GM18507 (cell line): ENCODE measurements at places on chromosomes 6 and 20.

GRCh38 chr6:2184700-2185455 lies 60.5 kb downstream of the GMDS start:
- DNase-seq = no peak

GRCh38 chr6:99521633-99522151 lies 6.5 kb upstream of the USP45 start:
- DNase-seq = peak; percentile 4

DNA sequence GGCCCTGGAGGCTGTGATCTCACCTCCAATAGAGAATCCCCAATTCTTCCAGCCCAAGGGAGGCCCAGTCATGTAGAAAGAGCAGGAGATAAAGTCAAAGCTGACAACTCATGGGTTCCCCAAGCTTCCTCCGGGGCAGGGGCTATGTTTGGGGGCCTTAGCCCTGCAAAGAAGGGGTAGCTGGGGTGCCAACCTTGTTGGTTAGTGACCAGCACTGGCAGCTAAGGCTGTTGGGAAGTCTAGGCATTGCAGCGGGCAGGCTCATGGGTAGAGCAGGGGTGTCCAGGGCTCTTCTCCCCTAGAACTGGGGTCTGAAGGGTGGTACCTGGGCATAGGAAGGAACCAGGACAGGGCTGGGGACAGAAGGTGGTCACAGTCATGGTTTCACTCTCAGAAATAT lies 36.4 kb downstream of the TGM2 start:
- DNase-seq = no peak

GRCh38 chr20:1185316-1185741 lies 548 bp upstream of the TMEM74B start:
- no peak for DNase-seq

DNA sequence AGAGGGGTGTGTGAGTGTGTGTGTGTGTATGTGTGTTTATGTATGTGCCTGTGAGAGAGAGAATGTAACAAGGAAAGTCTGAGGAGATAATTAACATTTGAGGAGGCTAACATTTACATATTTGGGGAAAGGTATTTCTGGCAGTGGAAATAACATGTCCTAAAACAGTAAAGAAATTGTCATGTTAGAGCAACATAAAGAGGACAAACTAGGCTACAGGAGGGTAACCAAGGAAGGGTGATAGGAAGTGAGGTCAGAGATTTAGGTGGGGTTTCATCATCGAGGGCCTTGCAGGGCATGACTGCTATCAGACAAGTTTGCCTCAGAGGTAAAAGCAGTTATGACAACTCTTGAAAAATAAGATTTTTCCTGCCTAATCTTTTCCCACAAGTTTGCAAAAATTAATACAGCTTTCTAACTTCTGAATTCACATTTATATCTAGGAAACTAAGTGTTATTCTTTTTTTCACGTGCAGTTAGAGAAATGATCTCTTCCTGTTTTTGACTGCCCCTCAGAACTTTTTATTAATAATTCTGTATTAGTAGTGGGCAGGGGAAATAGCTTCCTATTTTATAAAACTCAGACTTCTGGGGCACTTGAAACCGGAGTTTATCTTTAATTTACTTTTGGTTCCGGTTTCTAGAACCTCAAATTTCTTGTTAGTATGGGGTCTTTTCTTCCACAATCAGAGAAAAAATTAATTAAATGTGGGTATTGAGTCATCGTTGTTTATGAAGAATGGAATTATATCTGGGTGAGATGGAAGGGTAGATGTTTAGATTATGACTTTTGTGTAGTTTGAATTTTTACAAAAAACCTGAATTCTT lies 30.5 kb upstream of the RHAG start:
- no peak for DNase-seq

- DNase-seq = no peak
Observed at GRCh38 chr6:128914051-128914450, 31.1 kb downstream of the LAMA2 start.

GRCh38 chr6:150625927-150626326 lies 26.2 kb downstream of the PLEKHG1 start:
- no peak for DNase-seq

GRCh38 chr20:51388756-51389542 lies 153.6 kb downstream of the NFATC2 start:
- DNase-seq = no peak

DNA sequence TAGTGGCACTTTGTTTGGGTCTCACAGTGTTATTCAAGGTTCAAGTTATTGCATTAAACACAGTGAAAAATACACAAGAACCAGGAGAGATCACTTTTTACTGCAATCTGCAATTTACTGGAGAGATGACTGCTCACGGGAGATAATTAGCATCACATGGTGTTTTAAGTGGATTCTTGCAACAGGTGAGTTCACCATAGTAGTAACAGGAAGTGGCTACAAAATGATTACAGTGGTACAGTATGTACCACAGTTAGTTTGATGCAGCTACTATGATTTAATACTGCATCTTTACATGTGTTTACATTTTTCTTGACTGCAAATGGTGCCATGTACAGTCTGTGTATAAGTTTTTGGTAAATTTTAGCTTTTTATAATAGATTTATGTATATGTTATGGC lies 96.5 kb upstream of the SCP2D1 start:
- no peak for DNase-seq

DNA sequence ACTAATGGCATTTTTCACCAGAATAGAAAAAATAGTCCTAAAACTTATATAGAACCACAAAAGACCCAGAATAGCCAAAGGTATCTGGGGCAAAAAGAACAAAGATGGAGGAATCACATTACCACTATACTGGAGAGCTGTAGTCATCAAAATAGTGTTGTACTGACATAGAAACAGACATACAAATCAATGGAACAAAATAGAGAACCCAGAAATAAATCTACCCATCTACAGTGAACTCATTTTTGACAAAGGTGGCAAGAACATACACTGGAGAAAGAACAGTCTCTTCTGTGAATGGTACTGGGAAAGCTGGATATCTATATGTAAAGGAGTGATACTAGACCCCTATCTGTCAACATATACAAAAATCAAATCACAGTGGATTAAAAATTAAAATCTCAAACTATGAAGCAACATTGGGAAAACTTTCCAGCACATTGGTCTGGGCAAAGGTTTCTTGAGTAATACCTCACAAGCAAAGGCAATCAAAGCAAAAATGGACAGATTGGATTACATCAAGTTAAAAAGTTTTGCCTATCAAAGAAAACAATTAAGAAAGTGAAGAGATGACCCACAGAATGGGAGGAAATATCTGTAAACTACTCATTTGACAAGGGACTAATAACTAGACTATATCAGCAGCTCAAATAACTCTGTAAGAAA lies 120.5 kb downstream of the MEI4 start:
- DNase-seq = no peak

DNA sequence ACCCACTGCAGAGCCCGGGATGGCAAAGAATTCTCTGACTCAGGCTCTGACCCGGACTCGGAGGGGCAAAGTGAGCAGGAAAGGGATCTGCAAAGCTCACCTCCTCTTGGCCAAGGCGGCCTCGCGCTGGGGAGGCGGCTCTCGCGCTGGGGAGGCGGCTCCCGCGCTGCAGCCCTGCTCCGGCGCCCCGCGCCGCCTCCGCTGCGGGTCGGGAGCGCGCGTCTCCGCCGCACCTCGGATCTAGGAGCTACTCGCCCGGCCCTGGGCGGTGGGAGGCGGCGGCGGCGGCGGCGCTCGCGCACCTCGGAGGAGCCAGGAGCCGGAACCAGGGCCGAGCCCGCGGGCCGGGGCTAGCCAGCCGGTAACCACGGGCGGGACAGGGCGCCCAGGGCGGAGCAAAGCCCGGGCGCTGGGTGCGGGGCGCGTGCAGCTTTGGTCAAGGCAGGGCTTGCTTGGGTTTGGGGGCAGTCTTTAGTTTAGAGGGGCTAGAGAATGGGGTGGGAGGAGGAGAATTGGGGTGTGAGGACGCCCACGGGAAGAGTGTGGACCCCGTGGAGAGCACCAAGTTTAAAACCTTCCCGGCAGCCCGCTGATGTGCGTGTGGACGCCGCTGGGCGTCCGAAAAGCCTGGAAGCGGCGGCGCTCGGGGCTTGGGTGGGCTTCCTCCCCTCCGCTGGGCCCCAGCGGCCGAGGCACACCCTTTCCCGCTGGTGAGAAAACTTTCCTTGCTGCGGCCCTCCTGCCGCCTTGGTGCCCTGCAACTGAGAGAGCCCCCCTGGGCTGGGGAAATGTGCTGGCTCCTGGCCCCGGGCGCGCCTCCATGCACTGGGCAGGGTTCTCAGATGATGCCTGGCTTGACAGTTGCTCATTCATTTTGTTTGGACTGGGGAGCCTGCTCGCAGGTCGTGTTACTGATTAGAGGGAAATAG lies at the start of gene MRAP2:
Gene MRAP2, plus strand, starts transcription at position 250 of the 929 bp plus-strand sequence. CDS start 21,547 bp downstream, outside the sequence.
- DNase-seq = no peak

- DNase-seq = no peak
Observed at GRCh38 chr6:143755301-143755744, 77.6 kb downstream of the PHACTR2 start.

DNA sequence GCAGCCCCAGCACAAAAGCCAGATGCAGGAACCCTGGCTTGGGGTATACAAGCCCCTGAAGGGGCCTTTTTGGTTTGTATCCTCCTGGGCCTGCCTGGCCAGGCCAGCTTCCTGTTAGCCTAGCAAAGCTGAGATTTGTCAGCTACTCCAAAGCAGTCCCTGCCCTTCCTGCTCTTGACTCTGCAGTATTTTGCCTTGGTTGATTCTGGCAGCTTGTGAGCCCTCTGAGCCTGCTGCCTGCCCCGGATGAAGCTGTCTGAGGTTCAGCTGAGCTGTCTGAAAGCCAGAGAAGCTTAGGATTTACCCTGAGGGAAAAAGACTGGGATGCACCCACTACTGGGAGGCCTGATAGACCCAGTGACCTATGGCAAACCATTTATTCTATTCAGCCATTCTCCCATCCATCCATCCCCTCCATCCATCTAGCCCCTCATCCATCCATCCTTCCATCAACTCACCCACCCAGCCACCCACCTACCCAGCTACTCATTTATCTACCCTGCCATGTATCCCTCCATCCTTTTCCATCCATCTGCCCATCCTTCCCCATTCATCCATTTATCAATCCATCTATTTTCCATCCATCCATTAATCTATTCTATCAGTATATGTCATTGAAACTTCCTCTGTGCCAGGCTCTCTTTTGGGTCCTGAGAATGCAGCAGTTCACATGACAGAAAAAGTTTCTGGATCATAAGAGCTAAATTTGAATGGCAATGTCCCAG lies 307.5 kb downstream of the DHX35 start:
- DNase-seq = no peak

- no peak for DNase-seq
Observed at GRCh38 chr6:162088091-162088490, 639.5 kb downstream of the PRKN start.

GRCh38 chr6:85401186-85402021 lies 48.5 kb upstream of the NT5E start:
- no peak for DNase-seq

- DNase-seq = no peak
Observed at GRCh38 chr6:41332241-41332640, 3.2 kb upstream of the NCR2 start.

- DNase-seq = no peak
Observed at GRCh38 chr6:26088344-26088743, 1.1 kb downstream of the HFE start.
